ENCODE measurements at places on chromosomes 6 and 20.

GRCh38 chr6:66970373-66970772 is 1263.3 kb upstream of the EYS start:
- no peak for DNase-seq

DNA sequence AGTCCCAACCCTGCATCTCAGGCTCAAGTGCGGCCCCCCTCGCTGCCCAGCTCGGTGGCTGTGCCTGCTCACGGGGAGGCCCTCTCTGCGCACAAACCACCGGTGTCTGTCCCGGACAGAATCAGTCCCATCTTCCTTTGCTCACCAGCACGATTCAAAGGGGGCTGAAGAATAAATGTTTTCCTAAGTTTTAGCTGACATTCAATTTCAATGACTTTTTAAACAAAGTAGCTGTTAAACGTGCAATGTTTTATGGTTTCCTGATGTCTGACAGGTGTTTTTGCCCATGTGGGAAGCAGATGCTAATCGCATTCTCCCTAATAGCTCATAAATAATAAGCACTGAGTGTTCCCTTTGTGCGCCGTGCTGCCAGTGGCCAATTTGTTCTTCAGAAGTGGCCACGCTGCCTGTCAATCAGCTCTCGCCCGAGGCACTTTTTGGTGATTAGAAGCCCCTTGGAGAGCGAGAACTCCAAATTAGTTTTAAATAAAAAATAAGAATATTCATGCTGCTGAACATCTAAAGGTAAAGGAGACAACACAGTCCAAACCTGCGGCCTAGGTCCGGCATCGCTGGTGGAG is 26.3 kb downstream of the BHLHE23 start:
- peak; percentile 91 for DNase-seq

DNA sequence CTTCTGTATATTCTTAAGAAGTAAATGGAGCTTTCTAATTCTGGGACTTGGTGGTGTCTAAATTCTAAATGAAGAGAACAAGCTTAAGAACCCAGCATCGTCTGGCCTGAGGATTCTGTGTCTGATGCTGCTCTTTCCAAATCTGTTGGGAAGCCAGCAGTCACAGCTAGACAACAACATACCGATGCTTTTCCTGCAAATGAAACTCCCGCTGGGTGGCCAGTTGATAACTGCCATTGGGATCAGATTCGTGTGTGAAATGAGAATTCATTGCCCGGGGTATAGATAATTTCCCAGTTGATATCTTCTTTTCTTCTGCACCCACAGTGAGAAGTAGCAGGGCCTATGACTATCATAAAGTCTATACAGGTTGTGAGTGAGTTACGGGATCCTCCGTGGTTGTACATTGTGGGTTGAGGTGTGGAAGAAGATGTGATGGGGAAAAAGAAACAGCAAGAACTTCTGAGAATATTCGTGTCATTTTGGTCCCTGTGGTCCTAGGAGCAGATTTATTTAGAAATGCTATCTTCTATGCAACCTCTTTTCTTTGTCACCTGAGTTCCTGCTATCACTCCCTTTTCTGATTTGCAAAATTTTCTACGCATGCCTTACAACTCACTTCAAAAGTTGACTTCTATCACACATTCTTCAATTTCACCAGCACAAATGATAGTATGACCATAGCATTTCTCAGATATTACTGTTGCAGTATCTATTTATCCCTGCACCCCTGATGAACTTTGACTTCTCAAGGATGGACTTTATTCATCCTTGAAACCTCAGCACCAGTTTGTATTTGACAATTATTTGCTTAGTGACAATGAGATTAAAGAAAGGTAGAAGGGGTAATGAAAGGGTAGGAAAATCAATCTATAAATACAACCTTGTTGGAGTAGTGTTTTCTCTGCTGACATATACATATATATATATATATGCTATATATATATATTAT is 10.4 kb downstream of the NOX3 start:
- no peak for DNase-seq

GRCh38 chr6:148599967-148600426 is 146.8 kb upstream of the UST start:
- no peak for DNase-seq

GRCh38 chr6:16153211-16153820 is 24.4 kb downstream of the MYLIP start:
- no peak for DNase-seq

DNA sequence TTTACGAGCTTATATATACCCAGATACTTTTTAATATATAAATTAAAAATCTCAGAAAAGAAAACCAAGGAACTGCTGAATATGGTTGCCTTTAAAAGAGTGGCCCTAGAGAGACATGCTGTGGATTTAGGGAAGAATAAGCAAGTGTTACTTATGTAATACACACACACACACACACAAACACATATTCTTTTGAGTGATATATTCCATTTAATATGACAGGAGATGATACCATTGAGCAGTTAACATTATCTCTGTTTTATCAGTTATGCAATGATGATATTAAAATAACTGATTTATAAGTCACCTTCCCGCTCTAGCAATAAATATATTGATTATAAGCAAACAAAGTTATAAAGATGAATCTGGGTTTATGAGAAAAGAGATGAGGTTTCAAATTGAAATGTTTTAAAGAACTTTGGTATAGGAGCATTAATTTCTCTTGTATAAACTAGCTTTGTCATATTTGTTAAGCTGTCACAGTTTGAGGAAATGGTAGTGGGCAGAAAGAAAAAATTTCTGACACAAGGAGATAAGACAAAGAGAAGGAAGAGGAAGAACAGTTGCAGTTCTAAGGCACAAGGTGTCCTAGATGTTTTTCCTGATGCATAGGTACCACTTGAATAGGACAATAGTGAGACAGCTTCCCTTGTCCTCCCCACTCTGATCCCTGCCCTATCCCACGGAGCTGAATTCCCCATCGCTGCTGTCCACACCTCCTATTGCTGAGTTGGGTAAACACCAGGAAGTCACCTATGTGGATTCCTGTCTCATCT is 26.4 kb downstream of the GPX5 start:
- DNase-seq, result peak; percentile 51

- no peak for DNase-seq
Observed at GRCh38 chr20:10113746-10114145, 79.0 kb downstream of the ANKEF1 start.

DNA sequence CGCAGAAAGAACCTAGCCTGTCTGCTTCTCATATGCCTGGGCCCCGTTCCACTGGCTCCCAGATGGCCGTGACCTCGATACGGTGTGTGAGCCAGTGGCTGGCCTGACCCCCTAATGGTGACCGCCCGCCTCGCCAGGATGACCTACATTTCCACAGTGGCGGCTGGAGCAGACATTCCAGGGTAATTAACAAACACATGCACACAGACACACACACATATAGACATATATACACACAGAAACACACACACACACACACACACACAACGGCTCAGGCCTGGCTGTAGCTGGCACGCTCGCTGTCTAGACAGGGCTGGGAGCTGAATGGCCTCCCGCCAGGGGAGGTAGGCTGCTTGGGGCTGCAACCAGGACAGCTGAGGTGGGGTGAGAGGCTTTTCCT is 227.1 kb downstream of the ANKRD60 start:
- DNase-seq, result no peak

- DNase-seq, result no peak
Observed at GRCh38 chr6:114471450-114471849, 128.6 kb upstream of the HS3ST5 start.

DNA sequence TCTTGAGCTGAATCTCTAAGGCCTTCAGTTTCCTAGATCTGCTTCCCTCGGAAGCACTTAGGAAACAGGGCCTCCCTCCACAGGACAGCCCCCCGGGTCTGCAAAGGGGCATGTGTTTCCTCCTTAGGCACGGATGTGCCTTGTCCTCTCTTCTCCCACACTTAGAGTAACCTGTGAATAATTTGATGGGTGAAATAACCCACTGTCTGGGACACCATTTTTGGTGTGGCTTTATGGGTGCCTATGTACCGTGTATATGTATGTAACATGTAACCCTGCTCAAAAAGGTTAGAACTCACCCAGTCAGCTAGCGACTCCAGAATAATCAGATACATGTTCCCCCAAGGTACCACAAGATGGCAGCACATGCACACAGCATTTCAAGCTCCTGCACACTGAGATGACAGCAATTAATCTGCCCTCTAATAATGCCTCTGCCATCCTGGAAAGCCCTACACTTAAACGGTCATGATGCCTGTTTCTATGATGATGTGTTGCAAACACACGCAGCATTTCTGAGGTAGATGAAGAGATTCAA is 212.0 kb upstream of the PROKR2 start:
- peak; percentile 95 for DNase-seq

GRCh38 chr6:90895299-90896074 is 308.6 kb upstream of the MAP3K7 start:
- no peak for DNase-seq

DNA sequence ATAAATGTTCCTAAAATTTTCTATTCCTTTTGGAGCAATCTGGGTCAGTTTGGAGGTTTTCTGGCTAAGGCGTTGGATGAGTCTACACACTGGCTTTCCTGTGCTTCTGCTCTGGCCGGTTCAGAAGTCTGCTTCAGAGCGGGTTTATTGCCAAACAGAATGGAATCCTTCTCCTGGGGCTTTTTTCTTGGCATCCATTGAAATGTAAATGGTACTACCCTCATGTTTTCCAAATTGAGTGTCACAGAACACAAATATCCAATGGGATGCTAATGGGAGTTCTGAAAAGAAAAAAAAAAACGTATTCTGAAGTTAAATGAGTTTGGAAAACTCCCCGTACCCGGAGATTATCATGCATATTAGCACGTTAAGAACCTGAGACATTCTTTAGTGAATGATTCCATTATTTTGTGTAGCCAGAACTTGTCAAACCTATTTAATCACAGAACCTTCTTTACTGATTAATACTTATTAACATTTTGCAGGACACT is 930.3 kb downstream of the QKI start:
- DNase-seq, result no peak

GRCh38 chr6:124714728-124715127 is 247.5 kb upstream of the RNF217 start:
- no peak for DNase-seq

DNA sequence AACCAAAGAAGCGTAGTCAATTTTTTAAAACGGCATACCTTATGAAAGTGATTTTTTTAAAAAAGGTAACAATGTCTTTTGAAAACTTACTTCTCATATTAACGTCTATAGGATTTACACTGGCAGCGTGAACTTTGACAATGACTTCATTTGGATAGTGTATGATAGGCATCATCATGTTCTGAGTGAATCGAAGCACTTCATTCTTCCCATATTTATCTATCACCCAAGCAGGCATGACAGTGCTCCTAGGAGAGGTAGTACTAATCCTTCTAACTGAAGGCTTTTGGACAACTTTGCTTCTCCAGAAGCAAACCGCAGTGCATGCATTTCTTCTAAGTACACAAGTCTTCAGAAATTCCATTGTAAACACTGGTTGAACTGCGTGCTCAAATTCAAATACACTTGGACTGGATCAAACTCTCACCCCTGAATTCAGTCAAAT is 618 bp downstream of the RTN4IP1 start:
- DNase-seq, result no peak

- DNase-seq, result no peak
Observed at GRCh38 chr6:7238526-7238899, 74.5 kb downstream of the SSR1 start.

- DNase-seq, result no peak
Observed at GRCh38 chr6:75262716-75263400, 19.3 kb upstream of the COX7A2 start.

GRCh38 chr20:41668057-41668749 is 50.0 kb upstream of the CHD6 start:
- no peak for DNase-seq

DNA sequence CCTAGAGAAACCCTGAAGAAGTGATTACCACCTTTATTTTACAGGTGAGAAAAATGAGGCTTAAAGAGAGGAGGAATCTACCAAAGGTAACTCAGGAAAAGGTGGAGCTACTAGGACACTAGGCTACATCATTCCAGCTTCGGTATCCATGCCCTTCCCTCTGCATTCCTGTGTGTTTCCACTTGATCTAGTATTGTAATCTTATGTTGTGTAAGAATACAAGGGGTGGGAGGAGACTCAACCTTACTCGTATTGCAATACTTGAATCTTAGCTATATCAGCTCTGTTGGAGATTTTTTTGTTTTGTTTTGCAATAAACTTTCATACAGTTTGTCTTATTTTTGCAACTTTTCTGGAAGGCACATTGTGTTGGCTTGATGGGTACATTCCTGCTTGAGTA is 742.4 kb downstream of the PTPRT start:
- no peak for DNase-seq

- no peak for DNase-seq
Observed at GRCh38 chr6:46733341-46733801, 1.8 kb downstream of the PLA2G7 start.

DNA sequence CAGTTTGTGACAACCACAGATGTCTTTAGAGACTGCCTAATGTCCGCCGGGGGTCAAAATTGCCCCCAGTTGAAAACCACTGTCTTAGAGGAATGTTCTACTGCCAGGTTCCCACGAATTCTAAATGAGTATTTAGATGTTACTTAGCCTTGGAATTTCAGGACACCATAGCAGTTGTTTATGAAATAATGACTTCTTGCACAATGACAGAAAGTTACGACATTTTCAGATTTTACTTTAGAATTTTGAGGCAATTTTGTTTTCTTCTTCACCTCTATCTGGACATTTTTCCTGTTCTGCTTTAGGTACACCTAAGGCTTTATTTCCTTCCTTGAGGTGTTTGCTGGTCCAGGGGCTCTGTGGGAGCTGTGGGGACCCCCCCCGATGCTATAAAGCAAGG is 83.4 kb downstream of the CCDC170 start:
- DNase-seq, result no peak

- no peak for DNase-seq
Observed at GRCh38 chr6:106212576-106212975, 113.0 kb downstream of the ATG5 start.

GRCh38 chr6:134287859-134288537 is 29.9 kb downstream of the SGK1 start:
- peak; percentile 30 for DNase-seq

DNA sequence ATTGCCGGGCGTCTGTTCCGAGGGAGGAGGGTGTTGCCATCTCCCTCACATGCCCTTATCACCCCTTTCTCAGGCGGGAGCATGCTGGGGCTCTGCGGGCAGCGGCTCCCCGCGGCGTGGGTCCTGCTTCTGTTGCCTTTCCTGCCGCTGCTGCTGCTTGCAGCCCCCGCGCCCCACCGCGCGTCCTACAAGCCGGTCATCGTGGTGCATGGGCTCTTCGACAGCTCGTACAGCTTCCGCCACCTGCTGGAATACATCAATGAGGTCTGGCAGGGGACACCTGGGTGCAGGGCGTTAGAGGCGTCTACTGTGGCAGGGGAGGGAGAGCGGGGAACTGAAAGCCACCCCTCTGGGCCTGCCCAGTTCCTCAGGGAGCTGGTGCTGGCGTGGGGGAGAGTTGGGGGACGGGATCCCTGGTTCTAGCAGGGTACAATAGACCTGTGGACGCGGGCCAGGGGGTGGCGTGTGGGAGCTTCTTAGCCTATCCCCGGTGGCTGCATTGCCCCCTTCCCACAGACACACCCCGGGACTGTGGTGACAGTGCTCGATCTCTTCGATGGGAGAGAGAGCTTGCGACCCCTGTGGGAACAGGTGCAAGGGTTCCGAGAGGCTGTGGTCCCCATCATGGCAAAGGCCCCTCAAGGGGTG is 697 bp downstream of the PPT2 start:
- DNase-seq, result peak; percentile 85

Measured in common myeloid progenitor, CD34-positive (primary cell).